ENCODE measurements at places on chromosomes 1 and 21. TPM values are rescaled to one million over a fixed set of nuclear protein-coding genes. Genes with fewer than 3 reads are reported as not detected.

IL20 gene
- not detected for total RNA-seq

WNT9A gene
- total RNA-seq = 0.04 TPM

CRNN gene
- total RNA-seq = not detected

SH2D2A gene
- 189 TPM for total RNA-seq

C8A gene
- total RNA-seq = not detected

KRTAP19-5 gene
- total RNA-seq = not detected

RHEX gene
- total RNA-seq = not detected

CFHR3 gene
- total RNA-seq = not detected

F13B gene
- total RNA-seq = not detected

LCE6A gene
- not detected for total RNA-seq

TNFRSF8 gene
- 15.7 TPM for total RNA-seq

DNA sequence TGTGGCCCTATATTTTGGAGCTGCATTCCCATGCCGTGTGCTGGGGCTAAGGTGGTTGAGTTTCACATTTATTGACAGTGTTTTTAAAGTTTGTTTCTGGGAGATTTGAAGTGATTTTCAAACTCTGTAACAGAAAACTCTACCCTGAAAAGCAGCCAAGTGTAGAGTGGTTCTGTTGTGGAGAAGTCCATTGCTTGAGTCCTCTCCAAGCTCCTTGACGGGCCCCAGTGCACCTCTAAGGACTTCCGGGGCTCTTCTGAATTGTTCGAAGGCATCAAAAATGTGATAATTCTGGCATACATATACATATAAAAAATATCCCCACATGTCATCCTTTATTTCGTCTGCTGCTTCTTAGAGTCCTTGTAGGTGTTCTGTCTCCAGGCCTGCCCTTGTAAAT, 5.0 kb downstream of the MYOCOS start:
- DNase-seq = no peak

DNA sequence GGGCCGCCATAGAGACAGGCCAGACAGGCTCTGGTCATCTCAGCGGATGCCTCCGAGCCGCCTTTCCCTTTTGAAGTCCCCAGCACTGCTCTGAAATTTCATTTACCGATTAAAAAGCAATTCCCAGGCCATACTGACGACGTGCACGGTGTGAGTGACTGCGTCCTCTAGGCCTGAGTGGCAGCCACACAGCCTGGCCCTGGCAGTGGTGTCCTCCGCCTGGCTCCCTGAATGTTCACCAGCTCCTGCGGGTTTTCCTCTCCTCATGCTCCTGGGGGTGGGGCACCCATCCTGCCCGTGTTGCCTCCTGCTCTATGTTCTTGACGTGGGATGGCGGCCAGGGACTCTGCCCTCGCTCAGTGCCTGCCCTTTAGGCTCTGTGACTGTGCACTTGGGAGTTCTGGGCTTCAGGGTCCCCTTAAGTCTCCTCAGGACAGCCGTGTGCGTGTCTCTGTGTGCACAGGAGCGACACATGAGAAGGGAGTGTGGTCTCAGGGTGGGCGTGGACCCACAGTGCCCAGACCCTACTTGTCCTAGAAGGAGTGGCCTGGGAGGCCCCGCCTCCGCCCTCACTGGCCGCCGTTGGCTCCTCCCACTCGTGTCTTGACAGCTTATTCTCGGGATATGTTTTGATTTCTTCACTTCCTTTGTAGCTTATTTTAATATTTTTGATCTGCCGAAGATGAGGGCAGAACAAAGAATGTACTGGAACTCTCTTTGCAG, 3.6 kb downstream of the SKI start:
- peak; percentile 84 for DNase-seq

DNA sequence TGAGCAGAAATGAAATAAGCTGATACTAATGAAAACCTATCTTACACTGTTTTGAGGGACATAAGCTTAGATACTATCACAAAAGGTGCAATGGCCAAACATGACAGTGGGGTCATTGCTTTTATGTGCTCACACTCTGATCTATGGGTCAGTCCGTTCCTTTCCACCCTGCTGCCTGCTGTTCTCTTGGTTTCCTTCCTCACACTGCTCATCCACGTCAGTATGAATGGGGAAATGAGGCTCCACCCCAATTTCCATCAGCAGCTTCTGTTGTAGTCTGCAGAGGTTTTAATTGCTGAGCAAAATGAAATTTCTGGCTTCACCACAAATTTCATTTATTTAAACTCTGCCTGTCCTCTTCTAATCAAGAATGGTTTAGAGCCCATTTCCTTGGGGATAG, 155.2 kb downstream of the GABPA start:
- no peak for DNase-seq

DNA sequence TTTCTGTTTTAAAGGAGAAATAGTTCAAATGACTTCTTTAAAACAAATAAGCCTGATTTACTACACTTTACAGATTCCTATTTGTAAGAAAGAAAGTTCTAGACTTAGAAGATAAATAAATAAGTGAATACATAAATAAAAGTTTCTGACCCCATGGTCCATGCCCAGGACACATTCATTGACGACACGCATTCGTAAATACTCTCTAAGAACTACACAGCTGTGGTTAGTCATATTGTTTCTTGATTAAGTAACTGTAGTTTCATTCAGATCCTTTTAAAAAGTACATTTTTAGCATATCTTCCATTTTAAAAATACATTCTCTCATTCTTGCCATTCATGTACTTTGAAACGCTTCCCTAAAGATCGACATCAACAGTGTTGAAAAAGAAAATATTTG, 497.4 kb downstream of the SETD4 start:
- no peak for DNase-seq

- DNase-seq = no peak
Observed at GRCh38 chr1:79657951-79658658, 651.6 kb upstream of the ADGRL4 start.

GRCh38 chr1:84722794-84723193, 32.5 kb upstream of the SSX2IP start:
- DNase-seq = no peak

DNA sequence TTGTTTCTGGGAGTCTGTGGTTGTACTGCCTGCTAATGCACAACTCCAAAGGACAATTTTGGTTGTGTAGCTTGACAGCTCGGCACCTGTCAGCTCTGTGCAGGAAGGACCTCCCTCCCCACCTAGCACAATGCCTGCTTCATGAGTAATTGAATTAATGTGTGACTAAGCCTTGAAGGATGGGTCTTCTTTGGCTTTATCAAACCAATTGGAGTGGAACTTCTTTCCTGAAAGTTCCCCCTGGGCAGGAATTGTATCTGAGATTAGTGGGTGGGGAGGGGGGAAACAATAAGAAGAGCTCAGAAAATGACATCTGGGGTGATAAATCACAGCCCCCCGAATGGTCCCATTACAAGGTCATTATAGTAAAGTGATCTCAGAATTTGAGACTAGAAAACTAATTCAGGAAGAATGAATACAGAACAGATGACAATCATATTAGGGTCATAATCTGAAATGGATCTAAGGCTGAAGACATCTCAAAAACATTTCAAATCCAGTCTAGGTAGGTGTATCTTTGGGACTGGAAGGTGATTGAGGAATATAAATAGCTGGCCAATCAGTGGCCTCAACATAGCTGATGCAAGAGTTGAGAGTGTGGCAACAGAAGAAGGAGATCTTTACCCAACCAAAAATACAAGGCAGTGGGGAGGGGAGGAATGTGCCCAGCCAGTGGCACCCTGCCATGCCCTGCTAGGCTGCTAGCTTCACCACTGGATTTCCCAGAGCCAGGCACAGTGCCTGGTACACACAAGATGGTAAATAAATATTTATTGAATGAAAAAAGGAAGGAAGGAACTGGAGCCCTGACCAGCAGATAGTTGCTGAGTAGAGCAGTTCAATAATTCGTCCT, 10.1 kb upstream of the SESN2 start:
- peak; percentile 67 for DNase-seq

DNA sequence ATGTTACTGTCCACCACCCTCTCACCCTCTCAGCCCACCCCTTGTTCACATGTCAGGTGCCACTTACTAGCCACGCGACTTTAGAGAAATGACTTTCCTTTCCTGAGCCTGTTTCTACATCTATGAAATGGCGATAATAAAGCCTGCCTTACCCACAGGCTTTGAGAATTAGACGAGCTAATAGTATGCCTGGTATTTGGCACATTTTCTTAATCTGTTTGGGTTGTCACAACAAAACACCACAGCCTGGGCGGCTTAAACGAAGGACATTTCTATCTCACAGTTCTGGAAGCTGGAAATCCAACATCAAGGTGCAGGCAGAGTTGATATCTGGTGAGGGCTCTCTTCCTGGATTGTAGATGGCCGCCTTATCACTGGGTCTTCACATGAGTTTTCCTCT, 273.9 kb upstream of the FMN2 start:
- no peak for DNase-seq

GRCh38 chr1:207948536-207949250, 37.8 kb upstream of the CD34 start:
- no peak for DNase-seq

- DNase-seq = peak; percentile 80
Observed at GRCh38 chr21:42411197-42411869, 7.6 kb downstream of the UBASH3A start.

DNA sequence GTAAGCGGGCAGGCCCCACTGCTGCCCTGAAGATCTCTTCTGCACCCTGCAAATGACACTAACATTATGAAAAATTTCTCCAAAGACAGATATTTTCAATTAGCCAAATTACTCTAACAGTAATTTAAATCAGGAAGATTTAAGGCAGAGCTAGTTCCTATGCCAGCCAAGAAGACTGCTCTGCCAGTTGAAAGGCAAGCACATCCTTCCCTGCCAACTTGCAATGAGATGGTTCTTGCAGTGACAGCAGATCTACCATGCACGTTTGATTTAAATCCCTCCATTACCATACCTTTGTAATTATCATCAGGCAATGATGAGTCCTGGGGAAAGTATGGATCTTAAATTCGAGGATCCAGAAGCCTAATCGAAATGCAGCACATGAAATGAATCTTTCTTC, 76.5 kb downstream of the SAMSN1 start:
- no peak for DNase-seq

GRCh38 chr1:25795946-25796810, 3.8 kb upstream of the SELENON start:
- DNase-seq = peak; percentile 75

GRCh38 chr1:240586006-240586405, 25.9 kb downstream of the GREM2 start:
- DNase-seq = no peak

- no peak for DNase-seq
Observed at GRCh38 chr1:12424793-12425192, 193.2 kb downstream of the DHRS3 start.

GRCh38 chr1:36175137-36176095, 19.5 kb downstream of the MAP7D1 start:
- no peak for DNase-seq

GRCh38 chr1:53575955-53576320, 116.7 kb downstream of the DMRTB1 start:
- DNase-seq = no peak

GRCh38 chr21:27219068-27219467, 252.2 kb upstream of the ADAMTS5 start:
- no peak for DNase-seq

DNA sequence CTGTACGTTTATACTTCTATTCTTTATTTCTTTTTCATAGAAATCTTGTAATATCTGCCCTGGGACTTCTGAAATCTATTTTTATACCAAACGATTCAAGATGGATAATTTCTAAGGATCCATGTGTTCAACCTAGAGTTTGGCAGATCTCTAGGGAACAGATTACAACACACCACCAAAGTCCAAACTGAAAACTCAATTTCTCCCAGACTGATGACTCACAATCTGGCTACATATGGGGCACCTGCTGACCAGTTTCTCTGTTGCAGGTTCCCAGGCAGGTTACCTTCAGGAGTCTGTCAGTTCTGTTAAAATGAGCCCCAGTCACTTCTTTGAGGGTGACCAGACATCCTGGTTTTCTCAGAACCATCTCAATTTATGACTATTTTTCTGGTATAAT, 439.4 kb downstream of the GPATCH2 start:
- no peak for DNase-seq

DNA sequence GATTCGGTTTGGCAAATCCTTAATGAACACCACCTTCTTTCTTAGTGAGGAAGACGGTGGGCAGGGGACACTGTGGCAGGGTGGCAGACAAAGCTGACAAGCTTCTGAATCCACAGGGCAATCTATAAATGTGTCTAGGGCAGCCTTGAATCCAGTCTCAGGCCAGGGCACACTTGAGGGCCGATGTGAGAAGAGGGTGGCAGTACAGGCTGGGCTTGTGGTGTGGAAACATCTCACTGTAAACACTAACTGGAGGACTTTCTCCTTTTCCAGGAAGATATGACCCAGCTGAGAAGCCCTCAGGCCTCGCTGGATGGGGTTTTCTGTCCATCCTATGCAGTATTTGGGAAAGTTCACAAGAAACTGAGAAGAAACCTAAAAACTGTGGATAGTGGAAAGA, 46.5 kb downstream of the PKP1 start:
- DNase-seq = no peak

DNA sequence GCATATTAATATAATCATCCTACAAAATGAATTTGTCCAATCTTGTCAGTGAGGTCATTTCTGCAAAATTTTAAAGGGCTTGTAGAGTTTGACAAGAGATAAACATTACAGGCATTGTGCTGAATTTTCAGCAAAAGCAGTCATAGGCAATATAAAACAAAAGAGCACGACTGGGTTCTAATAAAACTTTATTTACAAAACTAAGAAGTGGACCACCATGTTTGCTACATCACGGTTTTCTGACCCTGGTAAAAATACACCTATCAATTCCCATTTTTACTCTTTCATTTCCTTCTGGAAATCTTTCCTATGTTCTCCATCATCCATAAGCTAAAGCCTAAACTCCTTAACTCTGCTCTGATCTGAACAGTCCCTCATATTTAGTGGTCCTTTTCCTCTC, 229.8 kb upstream of the SGIP1 start:
- DNase-seq = no peak

DNA sequence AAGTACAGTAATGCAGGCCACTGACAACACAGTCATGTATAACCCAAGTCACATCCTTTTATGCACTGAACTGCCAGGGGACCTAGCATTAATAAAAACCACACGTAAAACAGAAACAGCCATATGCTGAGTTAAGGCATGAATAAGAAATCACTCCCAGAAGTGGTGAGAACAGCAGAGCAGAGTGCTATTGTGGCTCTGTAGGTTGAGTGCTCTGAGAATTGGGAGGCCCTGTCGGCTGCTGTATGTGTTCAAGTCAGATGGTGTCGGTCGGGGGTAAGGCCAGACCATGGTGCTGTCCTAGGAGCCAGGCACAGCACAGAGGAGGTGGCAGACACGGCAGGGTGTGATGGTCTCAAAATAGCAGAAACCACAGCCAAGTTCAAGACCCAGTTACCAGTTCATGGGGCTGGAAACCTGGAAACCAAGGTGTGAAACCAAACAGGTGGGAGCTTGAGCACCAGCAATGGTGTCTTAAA, 126.6 kb upstream of the COA6 start:
- DNase-seq = no peak

- DNase-seq = no peak
Observed at GRCh38 chr1:224219612-224220059, 36.6 kb downstream of the DEGS1 start.

- peak; percentile 83 for DNase-seq
Observed at GRCh38 chr1:50333595-50333974, 89.7 kb downstream of the DMRTA2 start.

- DNase-seq = no peak
Observed at GRCh38 chr1:76841460-76841859, 25.8 kb upstream of the ST6GALNAC5 start.

- DNase-seq = peak; percentile 55
Observed at GRCh38 chr1:200473698-200474371, 64.0 kb upstream of the ZNF281 start.
